ENCODE measurements at places on chromosomes 6 and 20.

DNA sequence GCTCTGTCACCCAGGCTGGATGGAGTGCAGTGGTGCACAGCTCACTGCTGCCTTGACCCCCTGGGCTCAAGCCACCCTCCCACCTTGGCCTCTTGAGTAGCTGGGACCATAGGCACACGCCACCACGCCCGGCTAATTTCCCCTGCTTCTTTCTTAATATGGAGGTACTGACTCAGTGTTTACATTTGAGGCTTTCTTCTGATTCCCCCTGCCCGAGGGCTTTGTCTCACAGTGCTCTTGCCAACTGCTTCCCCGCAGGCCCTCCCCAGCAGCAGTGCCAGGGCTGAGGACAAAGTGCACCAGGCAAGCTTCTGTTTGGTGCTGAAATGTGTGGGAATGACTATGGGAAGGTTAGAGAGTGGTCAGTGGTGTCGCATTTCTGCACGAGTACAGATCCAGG is 34.8 kb downstream of the NR2E1 start:
- DNase-seq: no peak

GRCh38 chr20:57265997-57266290 is 497 bp downstream of the BMP7 start:
- no peak for DNase-seq

- no peak for DNase-seq
These were observed 82.4 kb upstream of the TGM3 start for GRCh38 chr20:2213401-2213800.

GRCh38 chr20:56833427-56833826 is 204.3 kb downstream of the TFAP2C start:
- DNase-seq: no peak

DNA sequence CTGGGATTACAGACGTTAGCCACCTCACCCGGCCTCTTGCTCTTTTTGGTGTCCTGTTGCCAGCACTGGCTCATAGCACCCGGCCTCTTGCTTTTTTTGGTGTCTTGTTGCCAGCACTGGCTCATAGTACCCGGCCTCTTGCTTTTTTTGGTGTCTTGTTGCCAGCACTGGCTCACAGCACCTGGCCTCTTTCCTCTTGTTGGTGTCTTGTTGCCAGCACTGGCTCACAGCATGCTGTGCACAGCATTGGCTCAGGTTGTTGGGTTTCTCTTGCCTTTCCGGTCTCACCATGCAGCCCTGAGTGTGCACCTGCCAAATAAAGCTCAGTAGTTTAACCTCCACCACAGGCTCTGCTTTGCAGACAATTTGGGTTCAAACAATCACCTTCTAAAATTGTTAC is 208.2 kb downstream of the THBS2 start:
- DNase-seq: no peak

DNA sequence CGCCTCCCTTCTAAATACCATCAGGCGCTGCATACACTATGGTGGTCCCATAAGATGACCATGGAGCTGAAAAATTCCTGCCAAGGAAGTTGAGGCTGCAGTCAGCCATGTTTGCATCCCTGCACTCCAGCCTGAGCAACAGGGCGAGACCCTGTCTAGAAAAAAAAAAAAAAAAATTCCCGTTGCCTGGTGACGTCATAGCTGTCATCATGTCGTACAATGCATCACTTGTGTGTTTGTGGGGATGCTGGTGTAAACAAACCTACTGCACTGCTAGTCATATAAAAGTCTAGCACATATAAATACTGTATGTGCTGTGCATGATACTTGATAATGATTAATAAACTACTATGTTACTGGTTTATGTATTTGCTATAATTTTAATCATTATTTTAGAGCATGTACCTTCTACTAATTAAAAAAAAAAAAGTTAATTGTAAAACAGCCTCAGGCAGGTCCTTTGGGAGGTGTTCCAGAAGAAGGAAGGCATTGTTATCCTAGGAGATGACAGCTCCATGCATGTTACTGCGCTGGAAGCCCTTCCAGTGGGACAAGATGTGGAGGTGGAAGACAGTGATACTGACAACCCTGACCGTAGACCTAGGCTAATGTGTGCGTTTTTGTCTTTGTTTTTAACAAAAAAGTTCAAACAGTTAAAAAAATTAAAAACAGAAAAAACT is 132.6 kb downstream of the BANF2 start:
- DNase-seq: no peak

- no peak for DNase-seq
These were observed 27.1 kb upstream of the ELOVL5 start for GRCh38 chr6:53375847-53376246.

- no peak for DNase-seq
These were observed 65.9 kb downstream of the CEBPB start for GRCh38 chr20:50256577-50256976.

DNA sequence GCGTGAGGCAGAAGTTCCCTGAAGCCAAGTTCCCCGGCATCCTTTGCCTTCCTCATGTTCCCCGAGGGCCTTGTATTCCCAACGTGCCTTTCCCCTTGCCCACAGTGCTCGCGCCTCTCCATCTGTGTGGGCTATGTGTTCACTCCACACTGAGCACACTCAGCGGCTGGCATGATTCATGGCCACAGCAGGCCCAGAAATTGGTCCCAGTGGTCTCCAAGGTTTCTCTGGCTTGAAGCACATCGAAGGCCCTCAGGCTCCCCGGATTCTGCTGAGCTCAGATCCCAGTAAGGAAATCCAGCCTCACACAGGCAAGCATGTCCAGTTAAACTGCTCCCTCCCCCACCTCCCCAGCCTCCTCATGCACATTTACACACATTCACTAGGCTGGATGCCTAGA is 123.6 kb downstream of the ISM1 start:
- no peak for DNase-seq

DNA sequence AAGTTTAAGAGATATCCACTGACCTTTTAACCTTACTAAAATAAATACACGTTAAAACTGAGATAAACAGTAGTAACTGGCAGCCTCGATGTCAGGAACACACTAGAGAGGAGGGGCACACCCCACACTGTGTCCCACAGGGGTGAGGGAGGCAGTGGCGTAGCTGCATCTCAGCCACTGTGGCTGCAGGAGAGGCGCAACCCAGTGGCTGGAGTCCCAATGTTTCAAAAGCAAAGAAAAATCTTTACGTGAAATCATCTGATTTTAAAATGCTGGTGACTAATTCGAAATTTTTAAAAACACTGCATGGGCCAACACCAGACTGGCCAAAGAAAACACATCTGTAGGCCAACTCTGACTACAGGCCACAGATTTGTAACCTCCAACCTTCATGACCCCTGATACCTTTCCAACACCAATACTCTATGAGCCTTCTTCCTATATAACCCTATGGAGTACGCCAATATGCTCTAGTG is 54.7 kb downstream of the TRAM2 start:
- no peak for DNase-seq

All from substantia nigra (tissue), 51 donors.